ENCODE measurements at places on chromosomes 13 and 19.

- no peak for DNase-seq
These were observed 34.4 kb upstream of the EPHX3 start for GRCh38 chr19:15266683-15267082.

- DNase-seq, result no peak
These were observed 15.5 kb downstream of the KLF2 start for GRCh38 chr19:16340092-16340491.

DNA sequence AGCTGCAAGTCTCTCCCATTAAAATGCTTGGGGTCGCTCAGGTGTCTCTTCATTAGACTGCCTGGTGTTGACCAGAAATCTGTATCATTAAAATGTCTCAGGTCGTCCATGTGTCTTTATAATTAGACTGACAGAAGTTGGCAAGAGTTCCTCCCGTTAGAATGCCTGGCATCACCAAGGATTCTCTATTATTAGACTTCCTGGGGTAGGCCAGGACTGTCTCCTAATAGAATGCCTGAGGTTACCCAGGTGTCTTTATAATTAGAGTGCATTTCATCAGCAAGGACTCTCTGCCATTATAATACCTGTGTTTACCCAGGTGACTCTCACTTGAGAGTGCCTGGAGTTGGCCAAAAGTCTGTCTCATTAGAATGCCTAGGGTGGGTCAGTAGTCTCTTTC lies 1537.2 kb downstream of the UQCRFS1 start:
- no peak for DNase-seq

DNA sequence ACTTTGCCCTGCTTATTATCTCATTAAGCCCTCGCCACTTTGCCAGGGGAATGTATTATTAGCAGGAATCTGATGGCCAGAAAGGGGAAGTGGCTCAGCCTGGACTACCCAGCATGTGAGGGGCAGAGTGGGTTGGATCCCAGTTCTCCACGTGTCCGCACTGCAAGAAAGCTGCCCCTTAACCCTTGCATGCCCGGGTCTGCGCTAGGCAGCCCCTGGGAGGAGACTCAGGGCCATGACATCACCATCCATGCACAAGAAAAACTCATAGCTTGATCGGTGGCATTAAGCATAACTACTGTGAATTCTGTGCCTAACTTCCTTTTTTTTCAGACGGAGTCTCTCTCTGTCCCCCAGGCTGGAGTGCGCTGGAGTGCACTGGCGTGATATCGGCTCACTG lies 8.9 kb downstream of the CACNG8 start:
- no peak for DNase-seq

- peak; percentile 7 for DNase-seq
These were observed 32.3 kb upstream of the MED4 start for GRCh38 chr13:48126944-48127830.

- DNase-seq, result no peak
These were observed 131.5 kb downstream of the SHISA2 start for GRCh38 chr13:25920277-25920676.

GRCh38 chr13:32731074-32731473 lies 144.8 kb downstream of the PDS5B start:
- DNase-seq, result no peak

DNA sequence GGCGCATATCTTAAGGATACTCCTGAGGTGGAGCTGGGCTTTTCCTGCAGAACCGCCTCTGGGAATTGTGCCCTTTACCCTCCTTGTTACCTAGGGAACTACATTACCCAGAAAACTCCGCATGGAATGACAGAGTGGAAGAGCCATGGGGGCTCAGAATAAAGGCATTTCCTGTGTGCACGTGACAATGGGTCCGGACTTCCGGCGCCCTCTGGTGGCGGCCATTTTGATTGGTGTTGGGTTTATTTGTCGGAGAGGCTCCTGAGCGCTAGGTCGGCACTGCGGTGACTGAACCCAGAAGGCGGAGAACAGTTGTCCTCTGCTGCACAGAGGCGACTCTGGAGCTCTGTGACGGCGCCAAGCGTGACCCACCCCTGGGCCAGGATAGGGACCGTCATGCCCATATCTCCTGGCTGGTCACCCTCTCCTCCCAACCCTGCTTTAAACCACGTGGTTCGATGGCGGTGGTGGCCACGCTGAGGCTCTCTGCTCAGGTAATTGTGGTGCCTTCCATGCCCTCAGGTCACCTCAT lies at the start of gene ZNF587B:
Gene ZNF587B (plus strand): TSS at position 229 of the 532 bp plus-strand sequence. CDS start 230 bp downstream, at position 459.
- DNase-seq, result peak; percentile 31

DNA sequence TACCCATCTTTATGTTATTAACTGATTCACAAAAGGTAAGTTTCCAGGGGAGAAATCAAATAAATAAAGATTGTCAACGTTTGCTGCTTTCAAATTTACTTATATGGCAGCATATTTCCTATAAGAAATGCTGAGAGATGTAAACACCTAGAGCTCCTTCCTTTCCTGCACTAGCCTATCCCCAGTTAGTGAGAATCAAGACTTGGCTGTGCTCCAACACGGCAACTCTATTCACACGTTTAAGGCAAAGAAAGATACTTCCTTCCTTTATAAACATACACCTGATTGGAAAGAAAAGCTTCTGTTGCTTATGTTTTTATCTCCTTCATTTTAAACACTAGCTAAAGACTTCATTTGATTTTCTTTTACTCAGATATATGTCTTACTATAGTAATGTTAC lies 107.0 kb downstream of the PCDH9 start:
- DNase-seq, result no peak

GRCh38 chr13:26562512-26562890 lies 5.0 kb downstream of the WASF3 start:
- DNase-seq, result no peak

DNA sequence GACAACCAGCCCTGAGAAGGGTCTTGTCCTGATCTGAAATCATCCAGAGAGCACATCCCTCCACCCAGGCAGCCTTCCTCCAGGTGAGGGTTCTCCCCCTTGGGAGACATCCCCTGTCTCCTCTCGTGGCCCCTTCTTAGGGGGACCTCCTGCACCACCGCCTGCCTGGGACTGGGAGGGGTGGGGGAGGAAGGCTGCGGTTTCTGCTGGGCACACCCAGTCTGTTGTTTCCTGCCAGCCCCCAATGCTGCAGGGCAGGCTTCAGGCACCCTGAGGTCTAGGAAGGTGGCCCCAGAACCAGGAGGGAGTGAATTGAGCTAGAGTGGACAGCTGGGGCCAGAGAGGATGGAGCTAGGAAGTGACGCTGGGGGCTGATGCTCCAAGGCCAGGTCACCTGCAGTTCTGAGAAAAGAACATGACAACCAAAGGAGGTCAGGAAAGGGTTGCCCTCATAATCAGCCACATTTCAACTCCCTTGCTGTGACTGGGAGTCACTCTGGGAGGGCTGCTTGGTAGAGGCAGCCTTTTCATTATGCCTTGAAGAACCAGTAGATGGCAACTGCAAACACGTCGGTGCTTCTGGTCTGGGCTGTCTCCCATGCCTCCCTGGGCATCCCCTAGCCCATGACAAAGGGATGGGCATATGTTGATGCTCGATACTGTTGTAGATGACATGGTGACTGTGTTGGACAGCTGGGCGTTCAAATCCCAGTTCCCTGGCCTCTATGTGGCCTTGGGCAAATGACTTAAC lies 1.4 kb downstream of the ARHGEF18 start:
- DNase-seq, result peak; percentile 26

DNA sequence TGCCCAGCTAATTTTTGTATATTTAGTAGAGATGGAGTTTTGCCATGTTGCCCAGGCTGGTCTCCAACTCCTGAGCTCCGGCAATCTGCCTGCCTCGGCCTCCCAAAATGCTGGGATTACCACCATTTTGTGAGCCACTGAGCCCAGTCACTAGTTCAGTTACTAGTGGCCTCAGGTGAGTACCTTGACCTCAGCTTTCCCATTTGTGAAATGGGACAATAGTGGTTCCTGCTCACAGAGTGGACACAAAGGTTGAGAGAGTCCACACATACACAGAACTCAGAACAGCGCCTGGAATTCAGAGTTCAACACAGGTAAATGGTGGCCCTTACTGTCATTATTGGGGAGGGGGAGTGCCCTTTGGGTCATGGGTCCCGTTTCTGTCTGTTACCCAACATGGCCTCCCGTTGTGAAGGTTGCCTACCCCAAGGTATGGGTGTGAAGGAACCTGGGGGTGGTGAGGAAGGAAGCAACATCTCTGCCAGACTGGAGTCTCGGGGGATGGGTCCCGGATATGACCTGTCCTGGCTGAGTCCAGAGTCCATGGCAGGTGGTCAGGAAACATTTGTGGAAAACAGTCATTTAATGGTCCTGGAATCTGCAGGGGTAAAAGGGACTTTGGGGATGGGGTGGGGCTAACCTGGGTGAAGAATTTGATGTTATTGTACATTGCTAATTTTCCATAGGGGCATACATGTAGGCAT lies 11.7 kb upstream of the IRGC start:
- DNase-seq, result no peak

DNA sequence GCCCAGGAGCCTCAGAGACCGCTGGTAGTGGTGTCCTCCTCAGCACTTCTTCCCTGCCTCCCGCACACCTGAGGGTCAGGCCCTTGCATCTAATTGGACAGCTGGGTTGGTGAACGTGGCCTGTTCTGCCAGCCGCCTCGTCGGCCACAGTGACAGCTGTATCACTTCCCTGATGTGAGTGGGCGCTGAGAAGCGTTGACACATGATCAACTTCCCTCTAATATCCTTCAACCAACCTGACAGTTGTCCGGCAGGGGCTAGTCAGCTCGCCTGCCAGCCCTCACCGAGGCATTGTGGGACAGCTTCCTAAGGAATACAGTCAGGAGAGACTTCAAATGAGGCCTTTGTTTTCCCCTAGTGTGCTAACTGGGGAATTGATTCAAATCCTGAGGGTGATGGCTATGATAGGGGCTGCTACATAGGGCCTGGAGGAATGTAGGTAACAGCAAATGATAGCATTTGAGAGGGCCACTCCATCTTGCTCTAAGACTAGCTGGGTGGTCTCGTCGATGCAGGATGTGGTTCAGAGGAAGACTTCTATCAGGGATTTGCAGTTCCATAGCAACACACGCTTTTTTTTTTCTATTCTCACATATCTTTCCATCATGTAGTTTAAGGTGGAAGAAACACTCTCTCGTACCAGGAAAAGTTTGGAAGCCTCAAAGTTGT lies 230.8 kb downstream of the TSHZ3 start:
- no peak for DNase-seq

GRCh38 chr13:26074706-26075105 lies 22.9 kb upstream of the SHISA2 start:
- DNase-seq, result no peak

- no peak for DNase-seq
These were observed 17.7 kb downstream of the ONECUT3 start for GRCh38 chr19:1770866-1771576.

DNA sequence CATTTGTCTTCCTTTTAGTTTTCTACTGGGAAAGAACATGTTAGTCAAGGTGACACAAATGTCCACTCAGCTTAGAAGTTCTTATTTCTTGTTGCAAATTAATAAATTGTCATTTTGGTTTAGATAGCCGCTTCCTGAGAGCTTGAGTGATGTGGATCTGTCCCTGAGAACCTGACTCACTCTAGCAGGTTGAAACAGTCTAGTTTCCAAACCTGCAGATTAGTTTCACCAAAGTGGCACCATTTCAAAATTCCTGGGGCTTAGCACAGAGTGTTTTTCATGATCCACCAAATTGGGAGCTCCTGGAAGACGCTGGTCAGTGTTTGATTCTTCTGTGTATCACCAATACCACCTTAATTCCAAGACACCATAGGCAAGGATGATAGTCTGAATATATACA lies 119.4 kb upstream of the TSC22D1 start:
- DNase-seq, result no peak

DNA sequence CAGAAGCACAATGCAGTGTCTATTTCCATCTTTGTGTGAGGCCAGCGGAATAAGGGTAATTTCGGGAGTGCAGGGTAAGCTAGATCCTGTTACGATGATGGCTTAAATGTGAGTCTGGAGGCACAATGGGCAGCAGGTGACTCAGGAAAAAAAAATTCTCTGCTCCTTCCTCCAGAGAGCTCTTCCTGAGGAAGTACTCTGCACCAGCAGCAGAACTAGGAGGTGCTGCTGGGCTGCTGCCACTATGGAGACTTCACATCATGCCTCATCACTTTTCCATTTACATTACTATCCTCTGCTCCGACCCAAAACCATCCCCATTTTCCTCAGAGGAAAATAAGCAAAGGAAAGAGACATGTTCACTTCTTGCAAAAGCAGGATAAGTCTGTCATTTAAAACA lies 282.0 kb downstream of the DNAJC15 start:
- no peak for DNase-seq

GRCh38 chr19:35294859-35295791 lies 3.2 kb downstream of the MAG start:
- DNase-seq, result no peak

DNA sequence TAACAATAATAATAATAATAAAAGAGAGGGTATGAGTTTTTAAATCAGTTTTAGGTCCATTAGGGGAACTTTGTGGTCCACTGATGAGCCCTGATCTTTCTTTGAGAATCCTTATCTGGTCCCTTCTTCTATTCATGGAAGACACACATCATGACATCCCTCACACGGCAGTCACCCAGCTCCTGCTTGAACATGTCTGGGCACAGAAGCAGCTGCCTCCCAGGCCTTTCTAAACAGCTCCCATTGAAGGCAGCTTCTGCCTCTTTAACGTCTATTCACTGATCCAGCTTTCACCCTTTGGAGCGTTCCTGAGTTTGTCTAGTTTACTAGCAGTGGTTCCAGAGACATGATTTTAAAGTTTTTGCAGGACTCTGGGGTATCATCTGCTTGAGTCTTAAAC lies 42.6 kb upstream of the STK24 start:
- no peak for DNase-seq

DNA sequence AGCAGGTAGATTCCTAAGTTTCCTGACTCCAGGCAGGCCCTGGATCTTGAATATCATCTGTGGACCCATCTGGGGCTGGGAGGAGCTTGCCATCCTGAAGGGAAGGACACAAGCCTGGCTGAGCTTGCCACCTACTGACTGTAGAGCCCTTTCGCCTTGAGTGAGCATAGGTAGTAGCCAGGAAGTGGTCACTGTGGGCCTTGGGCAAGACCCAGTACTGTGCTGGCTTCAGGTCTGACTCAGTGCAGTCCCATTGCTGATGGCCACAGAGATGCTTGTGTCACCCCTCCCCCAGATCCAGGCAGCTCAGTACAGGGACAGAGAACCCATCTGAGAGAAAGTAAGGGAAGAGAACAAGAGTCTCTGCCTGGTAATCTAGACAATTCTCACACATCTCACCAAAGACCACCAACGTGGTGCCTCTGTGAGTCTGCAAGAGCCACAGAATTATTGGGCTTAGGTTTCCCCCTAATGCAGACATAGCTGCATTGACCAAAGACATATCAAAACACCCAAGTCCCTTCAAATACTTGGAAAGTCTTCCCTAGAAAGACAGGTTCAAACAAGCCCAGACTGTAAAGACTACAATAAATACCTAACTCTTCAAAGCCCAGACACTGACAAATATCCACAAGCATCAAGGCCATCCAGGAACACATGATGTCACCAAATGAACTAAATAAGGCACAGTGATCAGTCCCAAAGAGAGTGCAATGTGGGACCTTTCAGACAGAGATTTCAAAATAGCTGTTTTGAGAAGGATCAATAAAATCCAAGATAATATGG lies 108.2 kb upstream of the WASF3 start:
- no peak for DNase-seq

- no peak for DNase-seq
These were observed 9.9 kb downstream of the TPP2 start for GRCh38 chr13:102606537-102607309.
